ENCODE measurements at places on chromosomes 7 and 10.

- no peak for DNase-seq
Observed at GRCh38 chr10:69375307-69376151, 41.2 kb downstream of the TACR2 start.

DNA sequence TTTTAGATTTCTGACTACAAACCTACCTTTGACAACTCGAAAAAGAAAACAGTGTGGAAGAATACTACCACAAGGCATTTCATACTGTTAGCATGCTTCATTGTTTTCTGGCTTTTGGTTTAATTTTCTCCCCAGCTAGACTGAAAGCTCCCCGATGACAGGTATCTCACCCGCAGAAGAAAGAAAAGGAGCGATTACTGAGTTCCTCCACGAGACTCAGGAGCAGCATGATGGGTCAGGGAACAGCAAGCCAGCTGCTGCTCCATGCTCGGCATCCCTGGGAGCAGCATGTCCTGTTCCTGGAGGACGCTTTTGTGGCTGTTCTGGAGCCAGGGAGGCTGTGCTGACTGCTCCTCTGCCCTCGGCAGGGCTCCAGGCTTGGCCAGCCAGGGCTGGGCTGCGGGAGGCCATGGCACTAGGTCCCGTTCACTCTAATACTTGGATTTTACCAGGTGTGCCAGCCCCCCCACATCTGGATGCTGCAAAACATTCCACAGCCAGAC is 133.4 kb downstream of the PRKAG2 start:
- no peak for DNase-seq

DNA sequence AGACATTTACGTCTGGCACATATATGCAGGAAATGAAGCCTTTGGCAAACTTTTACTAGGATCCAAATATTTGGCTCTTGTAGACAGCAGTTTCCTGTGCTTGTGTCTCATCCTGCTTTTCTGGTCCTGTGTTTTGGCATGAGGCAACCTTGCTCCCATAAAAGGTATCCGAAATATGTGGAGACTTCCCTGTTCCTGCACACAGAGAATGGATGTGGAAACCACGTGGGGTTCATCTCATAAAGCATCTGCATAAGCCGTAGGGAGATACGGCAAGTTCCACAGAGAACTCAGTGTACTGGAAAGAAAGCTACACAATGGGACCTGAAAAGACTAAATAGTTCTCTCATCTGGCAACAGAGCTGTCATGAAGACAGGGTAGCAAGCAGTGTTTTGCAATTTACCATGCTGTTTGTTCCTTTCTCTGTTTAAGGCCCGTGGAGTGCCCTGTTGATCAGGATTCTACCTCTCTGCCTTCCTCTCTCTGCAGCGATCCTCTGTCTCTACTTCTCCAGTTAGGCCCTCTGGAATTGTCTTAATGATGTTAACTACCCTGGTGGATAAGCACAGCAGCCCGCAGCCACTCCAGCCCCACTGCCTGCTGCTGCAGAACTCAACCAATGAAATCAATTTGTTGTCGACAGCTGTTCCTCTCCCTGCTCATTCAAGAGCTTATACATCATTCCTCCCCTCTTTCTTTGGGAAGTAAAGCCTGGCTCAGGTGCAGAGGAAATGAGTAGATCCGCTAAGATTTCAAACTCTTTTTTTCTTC is 293.6 kb downstream of the CSTF2T start:
- no peak for DNase-seq

DNA sequence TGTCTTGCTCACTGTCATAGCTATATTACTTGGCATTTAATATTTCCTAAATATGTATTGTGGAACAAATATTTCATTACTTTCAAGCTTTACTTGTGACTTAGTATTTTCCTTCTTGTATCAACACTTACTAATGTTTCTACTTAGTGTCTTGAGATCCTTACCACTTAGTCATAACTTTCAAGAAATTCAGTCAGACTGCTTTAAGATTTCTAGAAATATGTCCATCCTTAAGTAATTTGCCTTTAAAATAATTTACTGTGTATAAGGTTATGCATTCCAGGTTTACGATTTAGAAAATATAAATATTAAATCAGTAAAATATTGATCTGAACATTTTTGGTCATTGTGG is 87.3 kb upstream of the CSTF2T start:
- DNase-seq = no peak

GRCh38 chr7:45048748-45049147 is 40.0 kb downstream of the NACAD start:
- no peak for DNase-seq

GRCh38 chr10:2300231-2300630 is 562.9 kb upstream of the ADARB2 start:
- DNase-seq = no peak

DNA sequence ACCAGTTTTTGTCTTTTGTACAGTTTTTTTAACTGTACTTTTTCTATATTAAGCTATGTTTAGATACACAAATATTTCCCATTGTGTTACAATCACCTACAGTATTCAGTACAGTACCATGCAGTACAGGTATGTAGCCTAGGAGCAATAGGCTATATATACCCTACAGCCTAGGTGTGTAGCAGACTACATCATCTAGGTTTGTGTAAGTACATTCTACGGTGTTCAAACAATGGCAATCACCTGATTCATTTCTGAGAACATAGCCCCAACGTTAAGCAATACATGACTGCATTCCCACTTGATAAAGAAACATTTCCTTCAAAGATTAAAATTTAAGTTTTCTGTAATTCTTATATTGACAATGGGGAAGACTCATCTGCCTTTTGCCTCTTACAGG is 89.4 kb downstream of the TRIL start:
- DNase-seq = no peak

DNA sequence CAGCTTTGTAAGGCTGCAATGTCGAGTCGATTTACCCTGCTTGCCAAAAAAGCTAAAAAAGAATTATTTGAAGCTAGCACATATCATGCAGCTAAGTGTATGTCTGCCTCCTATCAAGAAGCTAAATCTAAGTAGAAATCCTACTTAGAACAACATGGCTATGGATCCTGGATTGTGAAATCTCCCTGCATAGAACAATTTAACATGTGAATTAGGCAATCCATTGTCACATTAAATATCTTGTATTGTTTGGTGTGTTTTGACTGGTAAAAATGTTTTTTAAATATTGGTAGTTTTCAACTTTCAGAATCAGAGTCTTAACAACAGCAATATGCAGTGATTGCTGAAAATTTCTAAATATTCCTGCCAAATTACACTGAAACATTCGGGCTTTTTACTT is 73.3 kb downstream of the SKIDA1 start:
- DNase-seq = no peak

DNA sequence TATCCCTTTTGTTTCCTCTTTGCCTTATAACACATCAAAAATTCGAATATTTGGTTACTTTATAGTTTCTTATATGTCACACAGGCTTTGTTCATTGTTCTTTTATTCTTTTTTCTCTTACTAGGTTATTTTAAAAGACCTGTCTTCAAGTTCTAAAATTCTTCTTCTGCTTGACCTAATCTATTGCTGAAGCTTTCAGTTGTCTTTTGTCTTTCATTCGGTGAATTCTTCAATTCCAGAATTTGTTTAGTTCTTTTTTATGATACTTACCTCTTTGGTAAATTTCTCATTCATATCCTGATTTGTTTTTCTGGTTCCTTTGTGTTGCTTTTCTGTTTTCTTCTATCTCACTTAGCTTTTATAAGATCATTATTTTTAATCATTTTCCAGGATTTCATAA is 188.4 kb downstream of the ZEB1 start:
- no peak for DNase-seq

- no peak for DNase-seq
Observed at GRCh38 chr7:16211402-16211925, 209.9 kb downstream of the CRPPA start.

GRCh38 chr7:41280491-41280890 is 422.4 kb downstream of the INHBA start:
- DNase-seq = no peak

DNA sequence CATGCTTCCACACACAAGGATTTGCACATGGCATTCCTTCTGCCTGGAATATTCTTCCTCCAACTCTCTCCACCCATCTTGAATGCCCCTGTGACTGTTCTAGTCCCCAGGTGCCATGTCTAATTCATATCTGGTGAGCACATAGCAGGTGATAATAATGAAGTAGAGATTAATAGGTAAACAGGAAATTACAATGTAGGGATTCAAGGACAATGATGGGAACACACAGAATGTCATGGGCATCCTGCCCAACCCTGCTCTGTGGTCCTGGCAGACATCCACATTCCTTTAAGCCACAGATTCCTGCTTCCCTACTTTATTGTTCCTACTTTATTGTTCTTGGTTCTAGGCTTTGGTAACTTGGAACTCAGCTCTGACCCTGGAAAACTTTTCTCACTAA is 115.8 kb downstream of the THSD7A start:
- DNase-seq = no peak

GRCh38 chr10:43417950-43418768 is 9.2 kb upstream of the HNRNPF start:
- DNase-seq = no peak

GRCh38 chr7:17434841-17435692 is 136.6 kb downstream of the AHR start:
- no peak for DNase-seq

DNA sequence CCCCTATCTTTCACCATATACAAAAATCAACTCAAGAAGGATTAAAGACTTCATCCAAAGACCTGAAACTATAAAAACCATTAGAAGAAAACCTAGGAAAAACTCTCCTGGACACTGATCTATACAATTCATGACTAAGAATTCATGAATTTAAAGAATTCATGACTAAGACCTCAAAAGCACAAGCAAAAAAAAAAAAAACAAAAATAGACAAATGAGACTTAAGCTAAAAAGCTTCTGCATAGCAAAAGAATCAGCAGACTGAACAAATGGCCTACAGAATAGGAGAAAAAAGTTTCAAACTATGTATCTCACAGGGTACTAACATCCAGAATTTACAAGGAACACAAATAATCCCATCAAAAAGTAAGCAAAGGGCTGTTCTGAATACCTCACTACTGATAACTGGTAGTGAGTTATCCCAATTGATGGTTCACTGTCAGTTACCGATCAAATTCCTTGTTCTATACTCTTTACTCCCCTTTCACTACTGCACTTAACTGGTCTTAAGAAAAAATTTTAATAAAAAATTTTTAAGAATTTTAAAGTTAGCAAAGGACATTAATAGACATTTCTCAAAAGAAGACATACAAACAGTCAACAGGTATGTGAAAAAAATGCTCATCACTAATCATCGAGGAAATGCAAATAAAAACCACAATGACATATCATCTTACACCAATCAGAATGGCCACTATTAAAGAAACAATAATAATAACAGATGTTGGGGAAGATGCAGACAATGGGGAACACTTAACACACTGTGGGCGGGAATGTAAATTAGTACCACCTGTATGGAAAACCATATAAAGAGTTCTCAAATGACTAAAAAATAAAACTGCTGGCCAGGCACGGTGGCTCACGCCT is 33.2 kb downstream of the KMT2C start:
- DNase-seq = no peak

DNA sequence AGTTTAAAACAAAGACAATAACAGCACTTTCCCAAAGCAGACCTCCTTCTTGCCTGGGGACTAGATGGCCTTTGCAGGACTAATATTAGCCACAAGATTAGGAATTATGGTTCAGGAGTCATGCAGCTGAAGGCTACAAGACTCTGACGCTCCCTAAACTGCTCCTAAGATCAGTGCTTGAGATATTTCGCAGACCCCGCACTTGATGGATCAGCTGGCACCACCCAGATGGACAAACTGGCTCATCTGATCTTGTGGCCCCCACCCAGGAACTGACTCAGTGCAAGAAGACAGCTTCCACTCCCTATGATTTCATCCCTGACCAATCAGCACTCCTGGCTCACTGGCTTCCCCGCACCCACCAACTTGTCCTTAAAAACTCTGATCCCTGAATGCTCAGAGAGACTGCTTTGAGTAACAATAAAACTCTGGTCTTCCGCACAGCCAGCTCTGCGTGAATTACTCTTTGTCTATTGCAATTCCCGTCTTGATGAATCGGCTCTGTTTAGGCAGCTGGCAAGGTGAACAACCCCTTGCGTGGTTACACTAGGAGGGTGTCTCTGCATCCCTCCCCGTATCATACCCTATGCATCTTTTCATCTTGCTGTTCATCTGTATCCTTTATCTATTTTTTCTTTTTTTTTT is 26.9 kb upstream of the NRBF2 start:
- no peak for DNase-seq

- DNase-seq = no peak
Observed at GRCh38 chr10:84244651-84245270, at the start of gene RGR. Gene RGR, plus strand, starts transcription at chr10:84245053. Its CDS starts 38 bp downstream, at chr10:84245091.

GRCh38 chr10:5643346-5644067 is 22.9 kb downstream of the ASB13 start:
- no peak for DNase-seq

DNA sequence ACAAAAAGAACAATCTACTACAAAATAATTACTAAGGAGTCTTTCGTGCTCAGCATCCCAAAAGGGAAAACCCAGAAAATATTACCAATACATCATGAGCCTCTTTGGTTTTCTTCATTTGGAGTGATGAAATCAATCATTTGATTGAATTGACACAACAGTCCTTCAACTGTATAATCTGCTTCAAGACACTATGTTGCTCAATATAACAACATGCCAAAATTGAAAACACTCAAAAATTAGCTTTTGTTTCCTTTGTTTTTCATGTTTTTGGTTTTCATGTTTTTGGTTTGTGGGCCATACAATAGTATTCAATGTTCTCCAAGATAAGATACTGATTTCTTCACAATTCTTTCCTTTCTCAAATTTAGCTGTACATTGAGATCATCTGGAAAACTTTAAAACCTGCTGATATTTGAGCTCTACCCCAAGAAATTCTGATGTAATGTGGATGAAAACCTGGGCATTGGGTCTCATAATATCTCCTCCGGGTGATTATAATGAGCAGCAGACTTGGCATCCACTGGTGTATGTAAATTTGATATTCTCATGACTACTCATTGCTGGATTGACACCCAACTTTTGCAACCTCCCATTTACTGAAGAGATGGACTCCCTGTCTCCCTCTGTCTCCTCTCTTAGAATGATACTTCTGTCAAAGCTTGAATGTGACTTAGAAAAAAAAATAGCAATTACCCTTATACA is 4.6 kb downstream of the SOSTDC1 start:
- DNase-seq = no peak

DNA sequence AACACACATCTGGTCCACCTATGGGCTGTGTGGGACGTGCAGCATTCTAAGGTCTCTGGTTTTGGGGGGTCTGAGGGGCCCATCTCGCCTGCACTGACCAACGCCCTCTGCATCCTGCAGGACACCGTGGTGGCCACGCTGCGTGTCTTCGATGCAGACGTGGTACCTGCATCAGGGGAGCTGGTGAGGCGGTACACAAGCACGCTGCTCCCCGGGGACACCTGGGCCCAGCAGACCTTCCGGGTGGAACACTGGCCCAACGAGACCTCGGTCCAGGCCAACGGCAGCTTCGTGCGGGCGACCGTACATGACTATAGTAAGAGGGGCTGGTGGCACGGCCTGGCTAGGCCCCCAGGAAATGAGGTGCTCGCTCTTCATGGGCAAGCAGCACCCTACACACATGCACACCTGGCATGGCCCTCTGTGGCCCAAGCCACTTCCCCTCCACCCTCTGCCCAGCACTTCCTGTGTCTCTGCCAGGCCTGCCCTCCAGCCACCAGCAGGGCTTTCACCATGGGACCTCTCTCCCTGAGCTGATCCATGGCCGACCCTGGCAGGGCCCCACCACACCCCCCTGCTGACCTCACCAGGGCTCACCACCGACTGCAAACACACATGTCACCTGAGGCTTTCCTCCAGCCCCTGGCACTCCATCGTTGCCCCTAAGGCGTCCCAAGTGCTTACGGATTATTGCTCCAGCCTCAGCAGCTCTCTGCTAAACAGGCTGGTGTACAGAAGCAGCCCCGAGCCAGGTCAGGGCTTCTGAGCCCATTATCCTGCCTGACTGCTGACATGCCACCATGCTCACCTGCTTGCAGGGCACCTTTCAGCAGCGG is 29.6 kb downstream of the RET start:
- no peak for DNase-seq

Measured in stimulated activated naive CD4-positive, alpha-beta T cell treated with Interleukin-2 at 50 U/mL for 16 hours (primary cell).